ENCODE measurements at places on chromosomes 6 and 20. TPM values are rescaled to one million over a fixed set of nuclear protein-coding genes. Genes with fewer than 3 reads are reported as not detected.
A peak's percentile ranks its signal among the peaks of the same experiment; 100 is the strongest.

DNA sequence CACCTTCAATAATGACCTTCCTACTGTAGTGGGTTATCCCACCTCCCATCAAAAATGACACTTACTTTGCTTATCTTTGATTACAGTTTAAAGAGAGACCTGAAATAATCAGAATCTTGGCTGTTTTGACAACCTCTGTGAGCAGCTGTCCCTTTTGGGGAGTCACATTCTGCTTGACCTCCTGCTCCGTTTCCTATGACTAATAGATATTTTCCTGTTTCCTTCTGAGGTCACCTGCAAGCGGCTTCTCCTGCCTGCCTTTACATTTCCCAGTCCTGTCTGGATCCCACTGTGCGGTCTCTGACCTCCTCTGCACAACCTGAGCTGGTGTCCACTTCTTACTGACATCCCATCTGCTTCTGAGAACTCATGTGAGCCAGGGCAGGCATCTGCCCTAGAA, 54.2 kb downstream of the TRAM2 start:
- H3K27ac ChIP-seq: peak overlapping the region; percentile 26
- peaks cover 45% of the 10 kb centered on the region for H3K36me3 ChIP-seq
- no peaks in the 10 kb centered on the region for H3K27me3 ChIP-seq
- no peak overlapping the region for H3K4me3 ChIP-seq

- peaks cover 17% of the 10 kb centered on the region for H3K4me1 ChIP-seq
- DNase-seq: no peak
- H3K27me3 ChIP-seq: no peaks in the 10 kb centered on the region
- no peak overlapping the region for H3K27ac ChIP-seq
- H3K36me3 ChIP-seq: no peaks in the 10 kb centered on the region
- H3K4me3 ChIP-seq: no peak overlapping the region
Measured at GRCh38 chr20:7146552-7147219, 379.2 kb downstream of the BMP2 start.

DNA sequence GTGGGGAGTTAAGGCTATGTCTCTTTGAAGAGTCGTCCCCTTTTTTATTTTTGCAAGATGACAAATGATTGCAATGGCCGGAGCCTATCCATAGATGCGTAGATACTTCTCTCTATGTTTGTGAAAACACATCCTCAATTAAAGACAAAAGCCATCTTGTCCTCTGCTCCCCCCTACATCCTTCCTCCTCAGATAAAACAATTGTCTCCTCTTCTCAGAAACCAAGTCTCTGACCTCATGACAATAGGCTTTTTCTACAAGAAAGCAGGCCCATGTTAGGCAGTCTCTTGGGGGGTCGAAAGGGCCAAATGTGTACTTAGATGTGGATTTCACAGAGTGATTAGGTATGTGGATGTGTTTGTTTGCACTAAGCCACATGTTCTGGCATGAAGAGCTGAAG, 51.1 kb upstream of the SSTR4 start:
- no peaks in the 10 kb centered on the region for H3K36me3 ChIP-seq
- H3K4me3 ChIP-seq: no peak overlapping the region
- no peak overlapping the region for H3K27ac ChIP-seq
- peaks cover 10% of the 10 kb centered on the region for H3K27me3 ChIP-seq
- DNase-seq: no peak

The VGLL2 gene
- total RNA-seq: not detected

The PNLDC1 gene
- total RNA-seq: not detected

Data from HepG2 (cell line).